Renal cortical epithelial cell (primary cell): ENCODE measurements at places on chromosomes 2 and 18. TPM values are rescaled to one million over a fixed set of nuclear protein-coding genes. Genes with fewer than 3 reads are reported as not detected.

Gene MYOM1
- 0.99 TPM in 1 of 2 replicates, not detected in the other for total RNA-seq

Gene ZBTB7C
- 0.17 and 0.99 TPM in 2 replicates for total RNA-seq

Gene SULT1C4
- 37.2 and 47.7 TPM in 2 replicates for total RNA-seq

Gene TGFA
- 91.7 and 150 TPM in 2 replicates for total RNA-seq

Gene AP1S3
- total RNA-seq: 48.0 and 50.9 TPM in 2 replicates

Gene CNTNAP5
- under 0.01 and 0.20 TPM in 2 replicates for total RNA-seq

Gene HOXD13
- not detected in 2 replicates for total RNA-seq

Gene TMEM163
- 3.6 and 6.7 TPM in 2 replicates for total RNA-seq

Gene KCNF1
- not detected in 2 replicates for total RNA-seq

Gene LGALSL
- 4.6 and 16.0 TPM in 2 replicates for total RNA-seq
